ENCODE measurements at places on chromosomes 3 and 15.
A peak's percentile ranks its signal among the peaks of the same experiment; 100 is the strongest.

DNA sequence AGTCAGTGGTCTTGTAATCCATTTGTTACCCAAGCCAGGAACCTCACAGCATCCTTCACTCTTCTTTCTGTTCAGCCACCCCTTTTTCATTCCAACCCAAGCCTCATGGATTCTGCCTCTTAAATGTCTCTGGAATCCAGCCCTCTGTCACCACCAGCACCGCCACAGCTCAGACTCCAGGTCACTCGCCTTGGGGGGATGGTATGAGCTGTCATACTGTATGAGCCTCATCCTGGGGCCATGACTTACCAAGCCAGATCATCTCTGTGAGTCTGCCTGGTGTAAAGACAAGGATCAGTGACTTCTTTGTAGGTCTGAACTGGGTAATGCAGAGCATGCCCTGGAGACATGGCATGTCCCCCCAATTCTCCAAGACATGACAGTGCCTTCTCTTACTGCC lies 79.6 kb downstream of the PGPEP1L start:
- H3K36me3 ChIP-seq: peaks cover 41% of the 10 kb centered on the region
- H3K4me3 ChIP-seq: no peak overlapping the region
- no peaks in the 10 kb centered on the region for H3K4me1 ChIP-seq

DNA sequence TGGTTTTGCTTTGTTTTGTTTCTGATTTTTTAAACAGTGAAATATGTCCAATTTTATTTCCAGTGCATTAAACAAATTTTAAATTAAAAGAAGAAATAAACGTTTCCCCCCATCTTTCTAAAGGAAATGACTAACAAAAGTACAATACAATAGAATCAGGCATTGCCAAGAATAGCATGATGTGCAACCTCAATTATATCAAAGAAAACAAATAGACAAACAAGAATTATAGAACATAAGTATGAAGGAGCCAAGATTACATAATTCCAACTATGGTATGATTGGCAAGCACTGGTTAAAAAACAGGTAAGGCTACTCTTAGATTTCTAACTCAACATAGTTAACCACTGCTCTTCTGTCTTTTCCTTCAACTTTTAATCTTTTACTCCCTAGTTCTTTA lies 26.4 kb downstream of the TIGIT start:
- DNase-seq: no peak
- H3K27me3 ChIP-seq: no peaks in the 10 kb centered on the region
- H3K4me1 ChIP-seq: no peaks in the 10 kb centered on the region
- no peak overlapping the region for H3K4me3 ChIP-seq

DNA sequence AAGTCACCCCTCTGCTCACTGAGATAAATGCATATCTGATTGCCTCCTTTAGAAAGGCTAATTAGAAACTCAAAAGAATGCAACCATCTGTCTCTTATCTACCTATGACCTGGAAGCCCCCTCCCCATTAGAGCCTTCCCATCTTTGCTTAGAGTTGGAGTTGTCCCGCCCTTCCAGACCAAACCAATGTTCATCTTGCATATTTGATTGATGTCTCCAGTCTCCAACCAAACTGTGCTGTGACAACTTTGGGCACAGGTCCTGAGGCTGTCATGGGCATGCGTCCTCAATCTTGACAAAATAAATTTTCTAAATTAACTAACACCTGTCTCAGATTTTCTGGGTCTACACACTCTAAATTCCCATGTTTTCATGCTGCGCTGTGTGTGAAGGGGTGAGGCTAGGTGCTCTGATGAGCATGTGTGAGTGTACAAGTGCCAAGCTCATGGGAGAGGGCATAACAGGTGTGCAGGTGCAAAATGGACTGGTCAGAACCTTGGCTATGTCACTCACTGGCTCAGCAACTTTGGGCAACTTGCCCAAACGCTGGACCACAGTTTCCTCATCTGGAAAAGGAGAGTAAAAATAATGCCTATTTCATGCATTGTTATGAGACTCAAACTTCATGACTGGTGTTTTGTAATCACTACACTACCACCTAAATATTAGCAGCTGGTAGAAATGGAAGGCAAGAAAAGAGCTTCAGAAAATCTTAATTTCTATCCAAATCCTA lies 7.2 kb downstream of the DAPK2 start:
- H3K4me3 ChIP-seq: no peak overlapping the region
- peaks cover 19% of the 10 kb centered on the region for H3K4me1 ChIP-seq
- DNase-seq: no peak
- no peaks in the 10 kb centered on the region for H3K36me3 ChIP-seq

DNA sequence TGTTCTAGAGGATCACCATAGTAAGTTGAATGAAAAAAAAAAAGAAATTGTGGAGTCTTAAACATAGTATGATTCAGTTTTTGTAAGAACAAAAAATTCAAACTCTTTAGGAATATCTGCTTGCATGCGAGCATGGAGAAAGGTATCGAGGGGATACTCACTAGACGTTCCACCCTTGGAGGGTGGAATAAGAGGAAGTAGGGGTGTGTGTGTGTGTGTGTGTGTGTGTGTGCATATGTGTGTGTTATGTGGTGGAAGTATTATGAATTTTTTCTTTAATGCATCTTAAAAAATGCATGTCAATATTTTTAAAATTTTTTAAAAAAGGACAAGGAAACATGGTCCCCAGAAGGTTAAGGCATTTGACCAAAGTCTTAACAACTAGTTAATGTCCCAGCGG lies 26.5 kb upstream of the SIAH2 start:
- peak; percentile 14 for DNase-seq
- H3K27ac ChIP-seq: no peak overlapping the region
- no peaks in the 10 kb centered on the region for H3K36me3 ChIP-seq
- peaks cover 3% of the 10 kb centered on the region for H3K27me3 ChIP-seq
- H3K4me1 ChIP-seq: no peaks in the 10 kb centered on the region
- H3K4me3 ChIP-seq: no peak overlapping the region

- no peaks in the 10 kb centered on the region for H3K27me3 ChIP-seq
- no peaks in the 10 kb centered on the region for H3K36me3 ChIP-seq
- no peak overlapping the region for H3K27ac ChIP-seq
- peak overlapping the region; percentile 48 for H3K4me3 ChIP-seq
These were observed 27.1 kb downstream of the CPN2 start for GRCh38 chr3:194323785-194324735.

- H3K36me3 ChIP-seq: no peaks in the 10 kb centered on the region
- H3K4me3 ChIP-seq: no peak overlapping the region
- peaks cover 8% of the 10 kb centered on the region for H3K4me1 ChIP-seq
- DNase-seq: no peak
- H3K27ac ChIP-seq: no peak overlapping the region
- H3K27me3 ChIP-seq: peaks cover 27% of the 10 kb centered on the region
These were observed 1034.4 kb downstream of the IGSF11 start for GRCh38 chr3:118000219-118000618.

Measured in CD14-positive monocyte (primary cell).